ENCODE measurements at places on chromosomes 16 and 17.

- DNase-seq, result no peak
Measured at GRCh38 chr17:34406226-34406625, 43.2 kb upstream of the CCL1 start.

GRCh38 chr16:84115919-84116719 lies 623 bp downstream of the MBTPS1 start:
- peak; percentile 52 for DNase-seq

- no peak for DNase-seq
Measured at GRCh38 chr16:47574091-47575054, 113.2 kb downstream of the PHKB start.

DNA sequence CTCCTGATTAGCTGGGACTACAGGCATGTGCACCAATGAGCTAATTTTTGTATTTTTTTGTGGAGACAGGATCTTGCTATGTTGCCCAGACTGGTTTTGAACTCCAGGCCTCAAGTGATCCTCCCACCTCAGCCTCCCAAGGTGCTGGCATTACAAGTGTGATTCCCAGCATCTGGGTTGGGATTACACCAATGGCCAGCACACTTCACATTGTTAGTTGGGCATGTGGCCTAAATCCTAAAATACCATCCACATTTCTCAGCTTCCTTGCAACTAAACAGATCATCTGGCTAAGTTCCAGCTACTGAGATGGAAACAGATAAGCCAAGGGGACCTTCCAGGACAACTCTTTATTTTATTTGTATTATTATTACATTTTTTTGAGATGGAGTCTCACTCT lies 9.9 kb downstream of the RABEP2 start:
- DNase-seq, result no peak

GRCh38 chr17:18141210-18141803 lies 32.8 kb downstream of the MYO15A start:
- DNase-seq, result peak; percentile 14

DNA sequence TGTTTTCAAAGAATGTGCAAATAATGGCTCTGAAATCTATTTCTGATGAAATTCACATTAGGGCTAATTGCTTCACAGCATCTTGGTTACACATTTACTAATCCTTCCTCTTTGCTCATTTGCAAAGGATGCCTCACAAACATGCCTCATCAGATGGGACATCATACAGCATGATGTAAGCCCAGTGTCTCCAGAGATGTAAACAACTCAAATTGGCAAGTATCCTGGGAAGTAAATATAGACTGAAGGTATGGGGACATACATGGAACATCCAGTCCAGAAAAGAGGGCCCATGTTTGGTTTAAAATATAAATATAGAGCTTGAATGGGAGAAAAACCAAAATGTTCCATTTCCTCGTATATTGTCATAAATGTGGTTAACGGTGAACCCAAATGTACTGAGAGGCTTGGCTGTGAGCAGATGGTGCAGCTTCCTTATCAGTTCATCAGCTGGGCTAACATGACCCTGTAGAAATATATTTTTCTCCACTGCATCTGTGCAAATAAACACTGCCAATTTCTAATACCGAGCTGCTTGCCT lies 142.9 kb upstream of the NUDT7 start:
- DNase-seq, result no peak

GRCh38 chr16:24643489-24643888 lies 86.0 kb upstream of the TNRC6A start:
- no peak for DNase-seq
